ENCODE measurements at places on chromosomes 2 and 18.

DNA sequence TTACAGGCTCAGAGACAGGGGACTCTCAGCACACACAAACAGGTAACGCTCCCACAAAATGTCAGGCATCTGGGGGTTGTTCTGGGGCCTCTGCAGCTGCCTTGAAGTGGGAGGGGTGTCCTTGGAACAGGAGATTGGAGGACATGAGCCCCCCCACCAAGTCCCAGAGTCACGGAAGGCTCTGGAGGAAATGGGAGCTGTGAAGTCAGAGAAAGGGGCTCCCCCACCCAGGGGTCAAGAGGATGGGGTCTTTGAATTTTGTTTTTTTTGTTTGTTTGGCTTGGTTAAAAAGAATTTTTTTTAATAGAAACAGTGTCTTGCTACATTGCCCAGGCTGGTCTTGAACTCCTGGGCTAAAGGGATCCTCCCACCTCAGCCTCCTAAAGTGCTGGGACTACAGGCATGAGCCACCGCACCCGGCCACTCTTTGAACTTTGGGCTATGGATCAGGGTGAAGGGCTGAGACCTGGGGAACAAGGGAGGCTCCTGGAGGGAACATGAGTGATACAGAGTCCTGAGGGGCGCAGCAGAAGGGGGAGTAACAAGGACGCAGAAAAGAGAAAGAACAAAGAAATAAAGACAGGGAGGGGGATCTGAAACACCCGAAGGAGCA lies 46.8 kb downstream of the TNS1 start:
- no peak for DNase-seq

- no peak for DNase-seq
These were observed 39.6 kb downstream of the METTL4 start for GRCh38 chr18:2531751-2532150.

DNA sequence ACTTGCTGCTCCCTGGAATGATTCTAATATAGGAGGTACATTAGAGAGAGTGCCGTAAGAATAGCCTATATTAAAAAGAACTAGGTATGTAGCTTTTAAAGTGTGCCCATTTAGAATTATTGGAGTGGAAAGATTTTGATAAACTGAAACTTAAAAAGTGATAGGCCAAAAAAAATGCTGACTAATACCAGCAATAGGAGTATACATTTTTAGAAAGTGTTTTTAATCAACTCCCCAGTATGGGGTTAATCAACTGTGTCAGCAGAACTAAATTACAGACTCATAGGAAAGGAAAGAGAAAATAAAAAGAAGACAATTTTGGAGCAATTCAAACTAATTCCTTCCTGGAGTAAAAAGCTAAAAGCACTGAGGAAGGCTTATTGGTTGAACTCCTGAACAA lies 13.3 kb upstream of the MEIS1 start:
- no peak for DNase-seq

- no peak for DNase-seq
These were observed 46.6 kb downstream of the PAX8 start for GRCh38 chr2:113232123-113232522.

- no peak for DNase-seq
These were observed 362.5 kb upstream of the TNP1 start for GRCh38 chr2:217222309-217222910.

- no peak for DNase-seq
These were observed 184.5 kb downstream of the FAM210A start for GRCh38 chr18:13541621-13542519.

GRCh38 chr2:145692971-145693478 lies 1173.1 kb upstream of the ZEB2 start:
- DNase-seq = no peak

GRCh38 chr18:63970809-63971205 lies 926 bp downstream of the SERPINB8 start:
- no peak for DNase-seq

- no peak for DNase-seq
These were observed 25.5 kb upstream of the SLC1A4 start for GRCh38 chr2:64963719-64964118.

- DNase-seq = no peak
These were observed 83.3 kb downstream of the UBE2E3 start for GRCh38 chr2:181063696-181064095.

DNA sequence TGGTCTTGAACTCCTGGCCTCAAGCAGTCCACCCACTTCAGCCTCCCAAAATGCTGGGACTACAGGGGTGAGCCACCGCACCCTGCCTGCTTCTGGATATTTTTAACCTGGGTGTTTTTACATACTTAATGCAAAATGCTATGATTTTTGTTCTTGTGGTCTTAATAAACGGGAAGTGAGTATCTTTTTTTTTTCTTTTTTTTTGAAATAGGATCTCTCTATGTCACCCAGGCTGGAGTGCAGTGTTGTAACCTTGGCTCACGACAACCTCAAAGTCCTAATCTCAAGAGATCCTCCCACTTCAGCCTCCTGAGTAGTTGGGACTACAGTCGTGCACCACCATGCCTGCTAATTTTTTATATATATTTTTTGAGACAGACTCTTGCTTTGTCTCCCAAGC lies 19.2 kb upstream of the ASXL2 start:
- no peak for DNase-seq

DNA sequence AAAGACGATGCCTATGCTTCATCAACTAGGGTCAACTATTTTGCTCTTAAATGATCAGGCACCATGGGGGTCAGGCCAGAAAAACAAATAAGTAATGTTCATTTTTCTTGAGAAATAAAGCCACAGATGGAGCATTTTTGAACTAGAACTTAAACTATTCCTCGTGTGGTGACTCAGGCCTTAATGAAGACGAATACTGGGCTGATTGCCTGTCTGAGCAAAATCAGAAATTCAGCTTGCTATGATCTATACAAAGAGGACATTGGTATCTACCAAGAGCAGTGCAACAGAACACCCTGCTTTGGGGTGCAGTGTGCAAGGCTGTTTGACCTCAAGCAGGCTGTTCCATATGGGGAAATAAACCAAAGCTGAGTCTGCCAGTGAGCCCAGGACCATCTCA lies 176.0 kb downstream of the NRP2 start:
- no peak for DNase-seq

DNA sequence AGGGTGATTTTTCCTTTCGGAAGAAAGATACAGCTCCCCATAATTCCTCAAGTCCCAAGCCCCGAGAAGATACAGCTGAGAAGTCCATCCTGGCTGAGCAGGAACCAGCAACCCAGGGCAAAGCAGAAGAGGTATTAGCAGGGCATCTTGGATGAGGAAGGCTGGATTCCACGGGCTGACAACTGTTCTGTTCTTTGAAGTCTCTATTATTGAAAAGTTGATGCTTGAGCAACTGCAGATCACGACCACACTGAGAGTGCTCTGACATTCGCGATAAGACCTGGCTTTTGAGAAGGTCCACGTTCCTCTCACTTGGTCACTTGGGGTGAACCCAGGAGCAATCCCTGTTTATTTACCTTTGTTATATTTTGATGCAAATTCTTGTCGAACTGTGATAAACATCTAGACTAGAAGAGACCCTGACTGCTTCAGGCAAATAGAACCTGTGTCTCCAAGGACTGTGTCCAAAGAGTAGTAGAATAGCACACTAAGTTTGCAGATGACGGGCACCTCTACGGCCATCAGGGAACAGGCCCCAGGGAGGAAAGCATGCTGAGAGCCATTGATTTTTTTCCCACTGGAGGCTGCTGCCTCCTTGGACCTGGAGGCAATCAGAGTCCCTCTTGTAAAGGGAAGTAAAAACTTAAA lies 133.1 kb downstream of the ARL4C start:
- DNase-seq = no peak

- no peak for DNase-seq
These were observed 312.5 kb downstream of the MYCN start for GRCh38 chr2:16252891-16253290.

- DNase-seq = no peak
These were observed 5.1 kb downstream of the PKDCC start for GRCh38 chr2:42052702-42053481.

- DNase-seq = no peak
These were observed 4.7 kb downstream of the RAB3GAP1 start for GRCh38 chr2:135056790-135057189.

DNA sequence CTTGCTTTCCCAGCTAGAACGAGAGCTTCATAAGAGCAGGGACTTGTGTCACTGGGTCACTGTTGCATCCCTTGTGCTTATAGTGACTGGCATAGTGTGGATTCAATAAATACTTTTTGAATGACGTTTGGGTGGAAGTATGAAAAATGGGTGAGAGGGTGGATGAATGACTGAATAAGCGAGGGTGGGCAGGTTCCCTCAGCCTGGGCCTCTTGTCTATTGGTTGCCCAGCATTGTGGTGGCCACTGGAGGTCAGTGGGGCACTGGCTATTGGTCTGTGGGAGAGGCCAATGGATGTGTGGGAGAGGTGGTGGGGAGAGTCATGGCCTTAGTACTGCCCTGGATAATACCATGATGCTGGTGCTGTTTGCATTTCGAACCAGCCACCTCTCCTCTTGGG lies 93.8 kb upstream of the SKOR2 start:
- DNase-seq = no peak

DNA sequence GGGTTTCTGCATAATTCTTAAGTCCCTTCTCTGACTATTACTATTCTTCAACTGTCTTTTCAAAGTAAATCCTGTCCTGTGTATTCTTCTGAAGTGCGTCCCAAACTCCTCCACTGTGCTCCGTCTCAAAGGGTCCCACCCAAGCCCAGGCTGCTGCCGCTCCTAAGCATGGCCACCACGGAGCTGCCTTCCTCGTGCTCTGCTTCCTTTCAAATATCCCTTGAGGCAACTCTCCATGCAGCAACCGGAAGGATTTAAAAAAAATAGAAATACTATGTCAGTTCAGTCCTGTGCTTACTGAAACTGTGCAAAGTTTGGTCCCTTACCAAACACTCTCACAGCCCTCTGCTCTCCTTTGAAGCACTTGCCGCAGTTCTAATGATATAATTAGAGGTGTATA lies 116.1 kb downstream of the NOL10 start:
- DNase-seq = no peak

DNA sequence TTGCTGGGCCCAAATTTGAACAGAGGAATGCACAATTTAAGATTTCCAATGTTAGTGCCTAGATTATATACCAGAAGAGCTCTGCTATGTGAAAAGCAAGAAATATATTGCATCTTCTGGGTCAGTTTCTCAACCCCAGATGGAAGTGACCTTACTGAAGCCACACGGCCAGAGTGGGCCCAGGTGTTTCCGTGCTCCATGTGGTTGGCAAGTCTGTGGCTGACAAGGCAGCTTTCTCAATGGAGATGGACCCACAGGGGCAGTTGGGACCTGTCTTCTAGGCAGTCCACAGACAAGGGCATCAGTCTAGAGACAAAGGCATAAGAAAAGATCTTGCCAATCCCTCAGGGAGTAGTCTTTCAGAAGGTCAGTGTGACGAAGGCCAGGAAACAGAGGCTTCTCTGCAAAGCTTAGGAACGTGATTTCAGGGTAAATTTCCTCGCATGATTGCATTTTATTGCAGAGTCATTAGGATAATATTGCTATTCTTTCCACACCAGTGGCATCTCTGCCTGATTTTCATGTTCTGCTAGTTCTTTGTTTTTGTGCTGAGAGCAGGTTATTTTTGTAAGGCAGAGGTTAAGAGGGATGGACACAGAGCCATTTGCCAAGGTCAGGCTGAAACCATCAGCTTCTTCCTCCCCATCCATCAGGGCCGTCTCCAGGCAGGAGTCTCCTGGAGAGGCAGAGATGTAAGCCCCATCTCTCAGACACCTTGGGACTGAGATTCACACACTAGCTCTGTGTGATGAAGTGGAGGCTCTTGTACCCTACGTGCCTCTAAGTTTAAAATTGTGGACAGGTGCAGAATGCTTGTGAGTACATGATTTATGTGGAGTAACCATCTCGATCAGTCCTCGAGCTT lies 202.1 kb downstream of the ANKRD30B start:
- no peak for DNase-seq

- no peak for DNase-seq
These were observed 387.6 kb downstream of the FIGN start for GRCh38 chr2:163347982-163348856.

GRCh38 chr2:183028108-183028507 lies 10.1 kb downstream of the NCKAP1 start:
- DNase-seq = no peak

DNA sequence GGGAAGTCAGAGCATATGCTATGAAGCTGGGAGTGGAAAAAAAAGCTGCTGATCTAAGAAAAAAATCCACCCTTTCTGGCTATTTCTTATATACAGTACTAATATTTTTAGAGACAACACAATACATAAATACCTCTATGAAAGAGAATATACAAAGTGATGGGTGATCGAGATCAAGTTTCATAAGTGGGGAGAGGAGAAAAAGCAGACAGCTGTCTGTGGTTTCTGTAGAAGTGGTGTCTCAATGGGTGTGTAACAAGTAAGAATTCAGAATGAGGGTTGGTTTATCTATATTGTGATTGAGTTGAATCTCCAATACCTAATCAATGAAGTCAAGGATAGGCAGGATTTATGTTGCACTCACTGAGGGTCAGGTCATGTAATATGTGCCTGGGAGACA lies 191.0 kb downstream of the HNMT start:
- no peak for DNase-seq

DNA sequence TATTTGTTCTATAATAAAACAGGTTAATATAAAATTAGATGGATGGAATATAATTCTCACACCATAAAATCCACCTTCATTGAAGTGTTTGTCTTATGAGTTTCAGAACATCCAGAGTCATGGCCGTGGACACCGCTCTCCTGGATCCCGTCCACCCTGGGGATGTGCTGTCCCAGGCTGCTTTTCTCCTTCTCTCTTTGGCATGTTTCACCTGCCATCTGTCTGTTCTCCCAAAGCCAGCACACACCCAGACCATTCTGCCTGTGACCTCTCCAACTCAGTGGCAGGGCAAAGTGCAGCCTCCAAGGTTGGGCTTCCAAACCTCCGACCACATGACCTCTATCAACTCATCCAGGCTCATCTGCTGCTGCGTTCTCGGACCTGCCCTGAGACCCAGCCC lies 104.7 kb downstream of the MYT1L start:
- no peak for DNase-seq

GRCh38 chr2:135709992-135710391 lies 31.7 kb upstream of the UBXN4 start:
- DNase-seq = peak; percentile 88

- DNase-seq = no peak
These were observed 98.5 kb downstream of the MCFD2 start for GRCh38 chr2:46816846-46817726.

DNA sequence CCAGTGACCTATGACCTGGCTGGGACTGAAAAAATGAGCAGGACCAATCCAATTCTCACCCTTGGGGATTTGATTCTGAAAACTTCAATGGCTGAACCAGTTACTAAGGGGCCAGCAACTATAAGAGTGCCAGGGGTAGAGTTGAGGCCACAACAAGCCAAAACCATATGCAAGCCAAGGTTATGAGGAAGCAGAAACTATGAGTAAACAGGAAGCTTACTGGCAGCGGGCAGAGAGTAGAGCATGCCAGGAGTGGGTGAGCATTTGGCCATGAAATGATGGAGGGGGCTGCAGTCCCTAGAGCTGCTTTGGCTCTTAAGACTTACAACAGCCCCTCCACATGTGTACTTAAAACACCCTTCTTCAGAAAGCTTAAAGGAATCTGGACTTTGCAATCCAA lies 82.4 kb downstream of the RBMS1 start:
- peak; percentile 60 for DNase-seq

- DNase-seq = no peak
These were observed 269.4 kb upstream of the THUMPD2 start for GRCh38 chr2:40048506-40048905.
